ENCODE measurements at places on chromosomes 2 and 18.
A peak's percentile ranks its signal among the peaks of the same experiment; 100 is the strongest.

- no peak for DNase-seq
These were observed 279.7 kb downstream of the OSR1 start for GRCh38 chr2:19078709-19079108.

DNA sequence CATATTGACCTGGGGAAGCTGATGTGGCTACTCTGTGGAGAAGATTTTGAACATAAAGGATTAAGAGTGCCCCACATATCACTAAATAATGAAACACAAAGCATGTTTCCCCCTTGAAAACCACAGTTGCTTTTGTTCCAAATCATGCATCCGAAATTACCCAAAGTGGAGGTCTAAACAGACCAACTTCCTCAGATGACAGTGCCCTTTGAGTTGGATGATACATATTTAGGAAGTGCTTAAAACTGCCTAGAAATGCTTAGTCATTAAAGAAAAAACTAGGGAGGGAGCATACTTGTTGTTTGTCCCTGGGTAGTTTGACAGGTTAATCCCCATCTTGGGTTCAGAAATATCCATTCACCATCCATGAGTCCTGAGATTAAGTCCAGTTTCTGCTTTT, 1070.3 kb downstream of the SUCLG1 start:
- DNase-seq = no peak

DNA sequence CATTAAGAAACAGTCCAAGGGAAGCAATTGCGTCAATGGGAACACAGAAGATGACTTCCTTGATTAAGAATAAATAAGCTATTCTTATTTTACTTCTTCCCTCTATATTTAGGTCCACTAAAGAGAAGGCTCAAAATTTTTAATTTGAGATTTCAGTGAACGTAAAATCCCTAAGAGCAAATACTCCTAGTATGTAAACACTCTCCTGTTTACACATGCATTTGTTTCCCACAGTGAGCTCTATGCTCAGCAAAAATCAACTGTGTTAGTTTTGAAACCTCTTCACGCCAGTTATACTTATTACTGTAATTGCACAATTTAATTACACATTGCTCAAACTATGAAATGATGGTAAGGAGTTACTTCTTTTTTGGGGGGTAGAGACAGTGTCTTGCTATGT, 8.8 kb downstream of the SLC39A6 start:
- no peak for DNase-seq

GRCh38 chr2:138502255-138503086, 901 bp downstream of the SPOPL start:
- no peak for DNase-seq

DNA sequence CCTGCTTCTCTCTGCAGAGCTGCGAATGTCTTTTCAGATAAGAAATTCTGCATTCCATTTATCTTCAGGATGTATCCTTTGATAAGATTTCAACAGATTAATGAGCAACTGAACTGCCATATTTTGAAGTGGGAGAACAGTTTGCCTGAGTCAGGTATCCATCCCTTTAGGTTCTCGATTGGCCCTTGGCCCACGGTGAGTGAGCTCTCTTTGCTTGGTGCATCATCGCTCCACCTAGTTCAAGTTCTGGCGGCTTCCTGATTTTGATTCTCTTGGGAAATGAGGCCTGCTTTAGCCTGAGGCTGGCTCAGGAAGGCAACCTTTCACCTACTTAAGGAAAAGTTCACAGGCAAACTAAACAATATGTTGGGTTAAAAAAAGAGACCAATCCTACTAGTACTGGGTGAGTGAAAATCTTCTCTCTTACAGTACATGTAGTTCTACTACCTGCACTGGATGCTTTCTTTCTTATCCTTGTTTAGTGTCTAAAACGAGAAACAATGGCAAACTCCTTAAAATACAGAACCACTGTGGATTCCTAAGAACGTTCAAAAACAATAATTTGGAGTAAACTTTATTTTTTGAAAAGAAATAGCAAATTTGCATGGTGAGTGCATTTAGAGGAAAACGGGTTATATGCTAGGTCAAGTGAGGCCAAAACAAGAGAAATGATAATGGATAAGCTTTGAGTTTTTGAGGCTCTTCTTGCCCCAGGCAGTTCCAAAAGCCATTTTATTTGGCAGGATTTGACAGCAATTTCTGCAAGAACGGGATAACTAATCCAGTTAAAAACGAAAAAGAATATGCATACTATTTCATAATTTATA, 837 bp upstream of the ACSL3 start:
- DNase-seq = no peak

DNA sequence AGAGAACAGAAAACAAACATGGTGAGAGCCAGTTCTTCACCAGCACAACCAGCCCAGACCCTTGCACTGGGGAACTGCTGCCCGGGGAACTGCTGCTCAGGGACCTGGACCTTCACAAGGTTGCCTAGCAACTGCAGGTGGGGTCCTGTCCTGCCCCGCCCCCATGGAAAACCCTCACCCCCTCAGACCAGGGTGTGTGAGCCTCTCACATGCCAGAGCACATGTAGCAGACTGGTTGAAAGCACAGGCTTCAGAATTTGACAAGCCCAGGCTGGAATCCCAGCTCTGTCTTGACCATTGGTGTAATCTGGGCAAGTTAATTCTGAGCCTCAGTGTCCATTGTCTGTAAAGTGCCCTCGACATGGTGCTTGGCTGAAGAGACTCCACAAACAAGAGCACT, 118.6 kb downstream of the LOXHD1 start:
- no peak for DNase-seq

DNA sequence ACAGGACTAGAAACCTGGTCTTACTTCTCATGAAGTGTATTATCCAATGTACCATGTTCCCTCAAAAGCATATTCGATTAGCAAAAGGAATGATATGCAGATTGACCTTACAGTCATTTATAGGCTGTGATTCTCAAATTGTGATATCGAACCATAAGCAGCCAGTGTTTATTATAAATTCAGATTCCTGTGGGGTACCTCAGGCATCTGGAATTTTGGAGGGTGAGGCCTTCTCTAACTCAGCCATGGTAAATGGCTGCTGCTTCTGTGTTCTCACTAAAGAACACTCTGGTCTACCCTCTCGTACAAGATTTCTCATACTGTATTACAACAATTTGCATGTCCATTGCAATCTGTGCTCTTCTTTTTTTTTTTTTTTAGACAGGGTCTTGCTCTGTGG, 84.5 kb downstream of the PRPF40A start:
- no peak for DNase-seq

- DNase-seq = no peak
These were observed 175.6 kb downstream of the FMNL2 start for GRCh38 chr2:152510621-152511020.

GRCh38 chr2:148814860-148815419, 60.1 kb upstream of the KIF5C start:
- no peak for DNase-seq

- peak; percentile 85 for DNase-seq
These were observed 23.7 kb downstream of the CRACDL start for GRCh38 chr2:98912221-98912851.

GRCh38 chr2:166814335-166814734, 73.9 kb upstream of the XIRP2 start:
- no peak for DNase-seq

- no peak for DNase-seq
These were observed 78.9 kb upstream of the STON1 start for GRCh38 chr2:48450936-48451602.

- DNase-seq = no peak
These were observed 335.5 kb downstream of the CLIP4 start for GRCh38 chr2:29450596-29451222.

- no peak for DNase-seq
These were observed 410 bp upstream of the TGIF1 start for GRCh38 chr18:3449512-3450011.

- DNase-seq = no peak
These were observed 28.2 kb downstream of the ARHGAP15 start for GRCh38 chr2:143157418-143157817.

DNA sequence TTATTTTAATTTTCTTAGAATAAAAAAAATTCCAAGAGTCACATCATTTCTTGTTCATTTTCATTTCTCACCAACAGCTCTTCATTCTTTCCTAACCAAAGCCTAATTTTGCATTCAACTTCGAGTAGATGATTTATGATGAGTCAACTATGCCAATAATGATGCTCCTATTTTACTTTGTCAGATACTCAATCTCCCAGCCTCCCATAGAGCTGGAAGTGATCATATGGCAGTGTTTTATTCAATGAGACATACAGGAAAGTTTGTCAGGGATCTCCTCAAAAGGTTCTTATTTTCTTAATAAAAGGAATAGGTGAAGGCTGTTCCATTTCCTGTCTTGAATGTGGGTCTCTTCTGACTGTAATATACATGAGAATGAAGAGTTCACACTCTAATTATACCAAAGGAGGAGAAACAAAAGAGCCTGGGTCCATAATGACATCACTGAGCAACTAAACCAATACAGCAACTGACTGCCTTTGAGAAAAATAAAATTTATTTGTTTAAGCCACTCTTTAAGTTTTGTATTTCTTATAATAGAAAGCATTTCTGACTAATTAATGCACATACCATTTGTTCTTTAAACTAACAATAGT, 231.2 kb upstream of the CYP26B1 start:
- no peak for DNase-seq

DNA sequence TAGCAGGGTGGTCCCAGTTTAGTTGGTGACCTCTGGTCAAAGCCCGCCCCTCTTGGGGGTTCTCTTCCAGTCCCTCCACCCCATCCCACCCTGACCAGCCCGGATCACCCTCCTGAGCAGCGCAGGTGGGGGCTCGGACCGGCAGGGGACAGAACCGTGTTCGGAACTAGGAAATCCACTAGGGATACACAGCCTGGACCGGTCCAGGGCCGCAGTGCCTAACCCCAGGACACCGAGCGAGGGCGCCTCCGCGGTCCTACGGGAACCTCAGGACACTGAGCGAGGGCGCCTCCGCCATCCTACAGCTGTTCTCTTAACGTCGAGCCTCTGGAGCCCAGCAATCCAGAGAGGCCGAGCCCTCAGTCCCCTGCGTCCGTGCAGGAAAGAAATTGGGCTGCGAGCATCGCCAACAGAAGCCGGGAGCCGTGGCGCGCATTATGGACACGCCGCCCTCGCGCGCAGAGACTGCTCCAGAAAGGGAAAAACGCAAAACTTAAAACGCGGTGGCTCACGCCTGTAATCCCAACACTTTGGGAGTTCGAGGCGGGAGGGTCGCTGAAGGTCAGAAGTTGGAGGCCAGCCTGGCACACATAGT, 8.5 kb downstream of the RAX start:
- DNase-seq = no peak

GRCh38 chr2:113351375-113352355, 72.9 kb upstream of the PAX8 start:
- DNase-seq = no peak

- DNase-seq = no peak
These were observed 8.1 kb downstream of the EMX1 start for GRCh38 chr2:72925328-72925943.

DNA sequence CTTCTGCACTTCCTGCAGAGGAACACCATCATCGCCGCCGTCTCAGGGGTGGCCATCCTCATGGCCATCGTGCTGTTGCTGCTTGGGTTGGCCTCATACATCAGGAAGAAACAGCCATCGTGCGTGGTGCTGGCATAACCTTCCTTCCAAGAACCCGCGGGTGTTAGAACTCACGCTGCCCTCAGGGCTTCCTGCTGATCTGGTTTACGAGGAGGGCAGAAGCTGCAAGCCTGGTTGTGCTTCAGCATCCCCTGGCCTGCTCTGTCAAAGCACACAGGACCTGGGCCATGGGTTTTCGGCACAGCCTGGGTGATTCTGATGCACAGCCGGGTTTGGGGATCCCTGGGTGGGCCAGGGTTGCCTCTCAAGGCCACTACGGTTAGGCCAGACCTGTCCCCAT, 12.2 kb upstream of the ZAP70 start:
- DNase-seq = no peak

GRCh38 chr2:42914314-42914713, 121.9 kb upstream of the HAAO start:
- no peak for DNase-seq

DNA sequence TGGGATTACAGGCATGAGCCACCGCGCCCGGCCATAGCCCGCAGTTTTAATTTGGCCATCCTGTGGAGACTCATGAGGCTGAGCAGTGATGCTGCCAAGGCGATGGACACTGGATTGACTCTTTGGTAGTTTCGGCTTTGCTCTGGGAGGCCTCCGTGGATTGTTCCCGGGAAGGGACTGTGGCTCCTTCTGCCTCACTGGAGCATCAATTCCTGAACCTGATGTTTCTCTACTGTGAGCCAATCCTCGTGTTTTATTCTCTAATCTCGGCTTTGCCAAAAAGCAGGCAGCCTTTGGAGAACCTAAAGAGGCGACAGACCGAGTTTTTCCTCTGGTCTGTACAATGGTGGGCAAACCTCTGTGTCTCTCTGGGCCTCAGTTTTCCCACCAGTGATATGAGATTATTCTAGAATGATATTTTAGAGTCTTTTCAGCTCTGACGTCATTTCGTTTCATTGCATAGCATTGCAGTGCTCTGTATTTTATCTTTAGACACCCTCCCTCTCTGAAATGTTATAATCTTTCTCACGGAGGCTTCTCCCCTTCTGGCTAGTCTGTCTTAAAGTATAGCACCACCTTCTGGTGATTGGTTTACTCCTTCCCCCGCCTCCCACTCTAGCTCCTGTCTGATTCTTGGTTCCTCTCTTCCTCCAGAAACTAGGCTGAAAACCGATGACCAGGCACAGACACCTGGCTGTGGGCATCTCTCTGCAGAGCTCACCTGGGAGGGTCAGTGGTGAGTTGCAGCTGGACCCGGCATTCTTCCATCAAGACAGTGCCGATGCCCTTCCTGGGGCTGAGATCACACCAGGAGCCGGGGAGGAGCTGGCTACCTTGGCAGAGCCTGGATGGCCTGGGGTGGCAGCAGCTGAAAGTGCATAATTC, 341.3 kb downstream of the MYCN start:
- no peak for DNase-seq

DNA sequence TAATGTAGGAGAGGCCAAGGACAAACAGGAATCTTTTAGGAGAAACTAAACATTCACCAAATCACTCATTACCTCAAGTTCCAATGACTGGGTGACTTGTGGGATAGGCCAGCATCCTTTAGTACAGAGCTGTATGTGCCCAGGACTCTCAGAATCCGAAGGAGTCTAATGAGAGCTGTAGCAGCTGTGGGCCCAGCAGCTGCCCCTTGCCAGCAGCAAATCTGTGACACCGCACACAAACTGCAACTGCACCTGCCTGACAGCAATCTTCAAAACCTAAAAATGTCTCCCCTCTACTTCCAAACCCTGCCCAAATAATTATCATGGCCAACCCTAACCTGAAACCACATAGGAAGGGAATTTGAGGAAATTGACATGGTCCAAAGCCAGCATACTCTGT, 44.5 kb upstream of the ACVR2A start:
- DNase-seq = no peak

GRCh38 chr2:86519349-86519748, 43.9 kb downstream of the CHMP3 start:
- DNase-seq = no peak
